ENCODE measurements at places on chromosomes 7 and 10.

DNA sequence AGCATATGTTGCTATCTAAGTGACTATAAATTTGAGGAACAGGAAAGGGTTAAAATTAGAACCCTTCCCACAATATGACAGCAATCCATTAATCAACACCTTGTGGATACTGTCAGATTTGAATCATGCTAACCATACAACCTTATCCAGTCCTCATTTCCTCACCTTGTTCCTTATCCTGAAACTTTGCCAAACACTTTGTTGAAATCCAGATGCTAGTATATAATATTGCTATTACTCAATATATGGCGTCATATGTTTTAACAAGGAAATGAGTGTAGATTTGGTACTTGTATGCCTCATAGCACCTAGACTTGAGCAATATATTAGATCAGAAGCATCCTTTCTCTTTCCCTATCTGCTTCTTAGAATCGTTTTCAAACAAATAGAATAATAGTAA lies 66.3 kb upstream of the SLC25A13 start:
- no peak for DNase-seq

DNA sequence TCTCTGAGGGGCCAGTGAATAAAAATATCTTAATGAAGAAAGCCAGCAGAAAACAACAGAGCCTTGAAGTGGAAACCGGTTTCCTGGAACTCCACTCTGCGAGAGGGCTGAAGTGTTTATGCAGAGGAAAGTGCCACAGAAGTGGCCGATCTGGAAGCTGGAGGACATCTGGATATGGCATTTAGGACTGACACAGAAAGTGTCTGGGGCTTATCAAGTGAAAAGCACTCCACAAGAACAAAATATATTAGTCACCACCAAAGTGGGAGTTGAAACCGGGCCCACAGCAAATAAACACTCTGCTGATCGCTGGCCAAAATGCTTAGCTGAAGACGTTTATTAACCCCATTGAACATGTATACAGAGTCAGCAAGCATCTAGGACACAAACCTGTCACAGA lies 7.8 kb downstream of the NOD1 start:
- no peak for DNase-seq

DNA sequence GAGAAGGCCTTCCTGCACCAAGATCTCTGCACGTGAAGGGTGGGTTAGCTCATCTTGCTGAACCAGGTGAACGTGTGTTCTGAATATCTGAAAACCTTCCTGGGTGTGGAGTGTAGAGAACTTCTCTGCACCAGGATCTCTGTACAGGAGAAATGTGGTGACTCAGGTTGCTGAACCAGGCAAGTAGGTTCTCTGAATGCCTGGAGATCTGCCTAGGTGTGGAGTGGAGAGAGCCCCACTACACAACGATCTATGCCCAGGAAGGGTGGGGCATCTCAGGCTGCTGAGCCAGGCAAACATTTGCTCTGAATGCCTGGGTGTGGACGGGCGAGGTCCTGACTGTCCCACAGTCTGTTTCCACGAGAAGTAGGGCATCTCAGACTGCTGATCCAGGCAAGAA lies 1002.3 kb upstream of the KCND2 start:
- DNase-seq = no peak

DNA sequence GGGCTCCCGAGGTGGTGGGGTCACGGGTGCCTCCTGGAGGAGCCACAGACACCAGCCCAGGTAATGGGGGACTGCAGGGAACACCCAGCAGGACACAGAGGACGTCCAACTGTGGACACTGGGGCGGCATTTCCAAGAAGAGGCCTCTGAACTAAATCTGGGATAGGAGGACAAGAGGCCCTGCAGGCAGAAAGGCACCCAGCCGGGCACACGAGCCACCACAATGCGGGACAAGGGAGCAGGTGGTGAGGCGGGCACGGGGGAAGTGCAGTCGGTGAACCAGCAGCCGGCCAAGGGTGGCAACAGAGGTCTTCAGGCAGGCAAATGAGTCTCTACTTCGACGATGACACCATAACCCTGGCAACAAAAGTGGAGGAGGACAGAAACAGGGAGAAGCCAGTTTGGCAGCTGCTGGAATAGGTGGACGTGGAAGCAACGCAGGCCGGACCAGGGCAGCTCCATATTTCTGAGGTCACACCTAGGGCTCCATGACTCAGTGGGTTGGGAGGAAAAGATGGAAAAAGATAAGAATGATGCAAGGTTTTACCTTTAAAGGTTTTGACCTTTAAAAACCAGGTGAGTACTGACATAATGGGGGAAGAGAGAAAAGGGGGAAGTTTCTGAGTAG lies 26.1 kb upstream of the GALNTL5 start:
- DNase-seq = no peak

GRCh38 chr10:7333961-7334641 lies 76.7 kb downstream of the SFMBT2 start:
- no peak for DNase-seq

DNA sequence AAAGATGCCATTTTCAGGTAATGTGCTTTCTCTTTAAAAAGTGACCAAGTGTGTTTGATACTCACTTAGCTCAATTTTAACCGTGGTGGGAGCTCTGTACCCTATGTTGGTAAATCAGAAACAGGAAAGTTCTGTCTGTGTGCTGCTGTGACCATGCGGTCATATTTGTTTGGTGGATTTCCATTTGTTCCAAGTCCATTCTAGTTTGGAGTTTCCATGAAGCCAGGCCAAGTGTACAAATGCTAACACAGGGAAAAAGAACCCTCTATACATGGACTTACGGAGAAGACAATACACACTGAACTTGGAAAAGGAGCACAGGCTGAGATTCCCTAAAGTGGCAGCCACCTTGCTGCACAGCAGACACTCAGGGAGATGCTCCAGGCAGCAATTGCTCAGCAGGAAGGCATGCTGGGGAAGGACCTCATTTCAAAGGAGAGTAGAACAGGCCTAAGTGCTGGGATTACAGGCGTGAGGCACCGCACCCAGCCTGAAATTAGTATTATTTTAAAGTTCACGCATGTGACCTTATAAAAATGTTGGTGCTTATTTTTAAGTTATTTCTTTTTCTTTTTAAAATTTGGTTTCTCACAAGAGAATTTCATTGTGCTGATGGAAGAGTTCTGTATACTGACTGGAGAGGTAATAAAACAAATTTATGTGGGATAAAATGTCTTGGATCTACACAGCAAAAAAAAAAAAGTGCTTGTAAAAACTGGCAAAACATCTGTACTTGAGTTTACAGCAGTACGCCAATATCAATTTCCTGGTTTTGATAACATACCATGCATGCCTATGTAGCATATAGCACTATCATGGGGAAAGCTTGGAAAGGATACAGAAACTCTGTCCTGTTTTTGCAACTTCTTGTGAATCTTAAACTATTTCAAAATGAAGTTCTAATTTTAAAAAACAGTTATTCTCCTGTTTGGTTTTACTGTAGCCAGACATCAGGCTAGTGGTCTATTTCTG lies 436.2 kb downstream of the KCNMA1 start:
- DNase-seq = no peak

GRCh38 chr7:85508642-85509410 lies 322.0 kb upstream of the SEMA3D start:
- DNase-seq = no peak

DNA sequence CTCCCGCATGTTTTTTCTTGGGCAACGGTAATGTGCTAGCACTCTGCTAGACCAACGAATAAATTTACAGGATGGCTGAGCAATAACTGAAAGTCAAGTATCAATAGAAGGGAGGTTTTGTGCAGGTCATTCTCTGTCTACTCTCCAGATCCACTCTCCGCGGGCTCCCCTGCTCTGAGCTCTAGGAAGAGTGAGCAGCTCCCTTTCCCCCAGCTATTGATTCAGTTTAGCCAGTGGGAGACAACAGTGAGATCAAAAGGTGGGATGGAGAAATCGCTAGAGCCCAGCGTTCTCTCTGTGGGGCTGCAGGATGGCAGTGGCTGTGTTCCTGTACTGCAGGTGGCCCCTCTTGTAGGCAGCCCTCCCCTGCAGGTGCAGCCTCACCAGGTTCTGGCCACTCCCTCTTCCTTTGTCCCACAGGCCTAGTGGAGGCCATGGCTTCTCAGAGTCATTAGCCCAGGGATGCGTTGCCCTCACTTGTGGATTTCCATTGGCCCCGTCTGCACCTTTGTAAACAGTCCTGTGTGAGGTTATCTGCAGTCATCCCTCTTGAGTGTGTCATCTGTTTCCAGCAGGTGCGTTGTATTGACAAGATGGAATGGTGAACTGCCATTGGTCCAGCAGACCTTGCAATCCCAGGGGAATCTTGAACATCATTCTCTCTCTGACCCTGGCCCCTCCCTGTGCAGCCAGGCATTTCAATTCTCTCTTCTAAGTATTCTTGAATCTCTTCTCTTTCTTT lies 11.1 kb downstream of the MSRB2 start:
- DNase-seq = no peak

- no peak for DNase-seq
Observed at GRCh38 chr10:71723311-71723710, 3.7 kb upstream of the C10orf105 start.

- DNase-seq = no peak
Observed at GRCh38 chr7:88200789-88201188, 19.0 kb downstream of the SRI start.

DNA sequence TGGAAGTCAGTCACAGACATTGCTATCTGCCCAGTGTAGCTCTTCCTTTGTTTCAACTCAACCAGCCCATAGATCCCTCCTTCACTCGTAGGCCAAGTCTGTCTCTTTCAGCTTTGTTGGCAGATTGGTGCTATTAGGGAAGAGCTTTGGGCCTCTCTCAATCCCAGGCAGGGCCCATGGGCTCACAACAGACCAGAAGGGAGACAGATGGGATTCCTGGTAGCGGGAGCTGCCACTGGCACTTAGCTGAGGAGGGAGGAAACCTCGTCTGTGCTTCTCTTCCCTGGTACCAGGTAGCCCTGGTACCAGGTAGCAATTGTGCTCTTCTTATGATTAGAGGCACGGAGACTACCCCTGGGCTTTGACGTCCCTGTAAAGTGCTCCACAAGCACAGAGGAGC lies 592.0 kb downstream of the TYW1 start:
- no peak for DNase-seq

- DNase-seq = no peak
Observed at GRCh38 chr7:44042221-44042620, 2.3 kb upstream of the DBNL start.

DNA sequence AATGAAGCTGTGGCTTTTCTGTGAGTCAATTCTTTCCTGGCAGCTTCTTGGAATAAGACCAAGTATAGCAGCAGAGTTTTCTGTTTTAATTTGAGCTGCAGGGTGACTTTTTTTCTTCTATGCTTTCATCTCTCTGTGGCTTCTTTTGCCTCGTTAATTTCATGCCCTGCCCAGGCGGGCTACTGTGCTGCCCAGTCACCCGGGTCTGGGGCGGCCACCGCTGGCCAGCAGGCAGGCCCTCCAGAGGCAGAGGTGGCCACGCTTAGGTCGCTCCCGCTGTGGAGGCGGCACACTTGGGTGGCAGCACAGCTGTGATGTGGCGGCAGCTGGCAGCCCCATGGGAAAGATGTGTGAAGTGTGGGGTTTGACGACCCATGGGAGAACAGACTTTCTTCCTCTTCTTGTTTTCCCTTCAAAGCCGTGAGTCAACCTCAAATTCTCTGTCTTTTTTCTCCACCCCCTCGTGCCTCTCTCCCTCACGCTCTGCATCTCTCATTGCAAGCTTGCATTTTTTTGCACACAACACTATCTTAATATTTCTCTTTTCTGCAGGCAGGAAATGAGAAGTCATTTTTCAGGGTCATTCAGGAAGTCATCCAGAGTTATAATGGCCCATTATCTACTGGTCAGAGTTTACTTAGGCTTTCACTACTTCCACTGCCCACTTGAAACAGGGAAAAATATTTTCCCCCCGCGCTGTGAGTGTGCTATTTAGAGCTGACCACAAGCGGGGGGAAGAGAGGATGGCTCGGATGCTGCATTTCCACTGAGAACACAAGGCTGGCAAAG lies 67.8 kb downstream of the EGFR start:
- DNase-seq = no peak

DNA sequence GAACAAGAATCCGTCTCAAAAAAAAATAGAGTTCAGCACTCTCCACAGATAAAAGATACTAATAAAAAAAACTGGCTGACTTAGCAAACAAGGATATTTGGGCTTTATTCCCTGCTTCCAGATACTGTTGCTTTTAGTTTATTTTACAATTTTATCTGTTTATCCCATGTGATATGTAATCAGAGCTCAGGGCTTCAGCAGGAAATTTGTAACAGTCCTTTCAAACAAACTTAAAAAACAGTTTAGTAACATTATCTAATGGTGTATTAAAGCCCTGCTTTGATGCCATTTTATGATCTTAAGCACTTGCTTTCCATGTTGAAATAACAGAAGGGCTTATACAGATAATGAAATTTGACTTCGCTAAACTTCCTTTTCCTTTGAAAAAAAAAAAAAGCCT lies 28.1 kb downstream of the DCLRE1A start:
- no peak for DNase-seq

DNA sequence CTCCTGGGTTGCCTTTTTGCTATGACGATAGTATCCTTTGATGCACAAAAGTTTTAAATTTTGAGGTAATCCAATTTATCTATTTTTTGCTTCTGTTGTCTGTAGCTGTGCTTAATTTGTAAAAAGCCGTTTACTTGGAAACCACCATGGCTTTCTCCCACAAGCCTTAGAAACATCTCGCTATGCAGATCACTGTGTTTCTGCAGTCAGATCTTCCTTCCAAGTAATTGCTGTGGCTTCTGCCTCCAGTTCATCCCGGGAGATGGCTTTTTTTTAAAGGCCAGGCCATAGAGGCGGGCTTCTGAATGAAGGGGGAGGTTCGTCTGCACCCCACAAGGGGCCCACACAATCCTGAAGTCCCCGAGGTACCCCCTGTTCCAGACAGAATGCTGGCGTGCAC lies 48.3 kb upstream of the OCM2 start:
- DNase-seq = no peak

DNA sequence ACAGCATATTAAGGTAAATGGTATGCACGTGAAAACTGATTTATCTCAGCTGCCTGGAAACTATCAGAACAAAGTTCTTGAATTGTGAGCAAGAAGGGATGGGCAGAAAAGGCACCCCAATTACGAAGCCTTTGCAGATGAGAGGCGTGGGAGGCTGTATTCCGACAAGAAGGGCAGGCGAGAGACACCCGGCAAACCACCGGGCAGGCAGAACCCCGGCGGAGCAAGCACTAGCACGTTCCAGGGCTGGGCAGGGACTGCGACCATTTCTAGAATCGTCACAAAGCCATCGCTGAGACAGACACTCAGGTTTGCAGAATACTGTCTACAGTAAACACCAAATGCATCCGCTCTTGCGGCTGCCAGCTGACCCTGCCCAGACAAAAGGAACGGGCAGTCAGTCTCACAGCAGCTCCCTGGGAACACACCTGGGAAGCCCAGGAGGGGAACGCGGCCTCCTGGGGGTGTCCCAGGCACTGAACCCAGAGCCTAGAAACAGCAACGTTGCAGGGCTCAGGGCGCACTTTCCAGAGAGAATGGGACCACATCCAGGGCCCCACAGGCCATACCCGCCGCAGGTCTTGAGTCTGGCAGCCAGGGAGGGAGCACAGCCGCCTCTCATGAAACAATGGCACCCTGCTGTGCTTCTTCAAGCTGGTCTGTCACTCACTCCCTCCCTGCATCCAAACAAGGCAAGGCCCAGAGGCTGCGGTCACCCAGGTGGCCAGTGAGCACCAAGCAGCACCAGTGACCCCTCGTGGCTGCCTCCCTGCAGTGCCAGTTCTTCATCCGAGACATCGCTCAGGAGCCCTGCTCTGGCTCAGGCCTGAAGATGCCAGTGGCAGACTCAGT lies 261.9 kb downstream of the PTPRN2 start:
- DNase-seq = no peak
